ENCODE measurements at places on chromosomes 7 and 10.

- no peak for DNase-seq
Measured at GRCh38 chr7:42010751-42011150, 226.3 kb downstream of the GLI3 start.

GRCh38 chr7:130022623-130023175 is 28.5 kb downstream of the ZC3HC1 start:
- DNase-seq, result no peak

GRCh38 chr10:126223512-126224067 is 164.7 kb downstream of the ADAM12 start:
- DNase-seq, result no peak

DNA sequence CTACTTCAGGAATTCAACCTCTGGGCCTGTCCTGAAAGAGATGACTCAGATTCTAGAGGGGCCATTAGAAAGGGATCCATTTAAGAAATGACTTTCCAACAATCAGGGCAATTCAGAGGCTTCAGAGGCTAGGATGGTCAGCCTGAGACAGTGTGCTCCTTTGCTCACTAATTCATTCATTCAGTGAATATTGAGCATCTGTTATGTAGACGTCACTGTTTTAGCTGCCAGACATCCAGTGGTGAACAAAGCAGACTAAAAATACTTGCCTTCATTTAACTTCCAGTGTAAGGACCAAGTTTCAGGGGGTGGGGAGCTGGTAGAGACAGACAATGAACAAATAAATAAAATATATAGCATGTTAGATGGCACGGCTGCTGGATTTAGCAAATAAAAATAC is 1.6 kb downstream of the KIAA1217 start:
- DNase-seq, result no peak

GRCh38 chr7:46150202-46150601 is 229.1 kb upstream of the IGFBP3 start:
- no peak for DNase-seq

- DNase-seq, result no peak
Measured at GRCh38 chr7:20050241-20050966, 166.8 kb downstream of the MACC1 start.

DNA sequence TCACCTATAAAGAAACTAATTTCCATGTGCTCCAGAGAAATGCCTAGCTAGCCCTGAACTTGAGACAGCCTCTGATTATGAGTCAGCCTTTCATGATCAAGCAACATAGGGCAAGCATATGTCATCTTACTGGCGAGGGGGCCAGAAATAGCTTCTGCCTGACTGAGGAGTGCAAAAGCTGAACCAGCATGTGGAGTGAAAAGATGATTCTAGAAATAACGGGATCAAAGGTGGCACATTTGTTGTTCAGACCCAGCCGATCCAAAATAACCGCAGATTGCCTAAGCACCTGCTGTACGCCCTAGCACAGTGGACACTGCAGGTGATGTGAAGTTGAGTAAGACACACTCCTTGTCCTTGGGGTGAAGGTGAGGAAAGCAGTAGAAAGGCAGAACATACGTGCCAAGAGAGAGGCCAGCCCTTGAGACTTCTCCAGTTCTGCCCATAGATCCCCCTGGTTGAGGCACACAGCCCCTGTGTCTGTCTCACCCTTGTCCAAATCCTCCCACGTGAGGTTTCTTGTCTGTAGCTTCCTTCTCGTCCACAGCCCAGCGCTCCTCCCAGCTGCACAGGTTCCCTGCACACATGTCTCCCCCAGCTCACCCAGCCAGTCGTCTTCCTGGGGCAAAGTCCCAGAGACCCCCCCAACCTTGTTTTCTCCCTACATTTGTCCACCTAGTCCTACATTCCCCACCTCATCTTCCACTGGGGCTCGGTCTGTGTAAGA is 2.8 kb upstream of the BCL7B start:
- no peak for DNase-seq

- no peak for DNase-seq
Measured at GRCh38 chr7:112052993-112053736, 153.0 kb downstream of the DOCK4 start.

DNA sequence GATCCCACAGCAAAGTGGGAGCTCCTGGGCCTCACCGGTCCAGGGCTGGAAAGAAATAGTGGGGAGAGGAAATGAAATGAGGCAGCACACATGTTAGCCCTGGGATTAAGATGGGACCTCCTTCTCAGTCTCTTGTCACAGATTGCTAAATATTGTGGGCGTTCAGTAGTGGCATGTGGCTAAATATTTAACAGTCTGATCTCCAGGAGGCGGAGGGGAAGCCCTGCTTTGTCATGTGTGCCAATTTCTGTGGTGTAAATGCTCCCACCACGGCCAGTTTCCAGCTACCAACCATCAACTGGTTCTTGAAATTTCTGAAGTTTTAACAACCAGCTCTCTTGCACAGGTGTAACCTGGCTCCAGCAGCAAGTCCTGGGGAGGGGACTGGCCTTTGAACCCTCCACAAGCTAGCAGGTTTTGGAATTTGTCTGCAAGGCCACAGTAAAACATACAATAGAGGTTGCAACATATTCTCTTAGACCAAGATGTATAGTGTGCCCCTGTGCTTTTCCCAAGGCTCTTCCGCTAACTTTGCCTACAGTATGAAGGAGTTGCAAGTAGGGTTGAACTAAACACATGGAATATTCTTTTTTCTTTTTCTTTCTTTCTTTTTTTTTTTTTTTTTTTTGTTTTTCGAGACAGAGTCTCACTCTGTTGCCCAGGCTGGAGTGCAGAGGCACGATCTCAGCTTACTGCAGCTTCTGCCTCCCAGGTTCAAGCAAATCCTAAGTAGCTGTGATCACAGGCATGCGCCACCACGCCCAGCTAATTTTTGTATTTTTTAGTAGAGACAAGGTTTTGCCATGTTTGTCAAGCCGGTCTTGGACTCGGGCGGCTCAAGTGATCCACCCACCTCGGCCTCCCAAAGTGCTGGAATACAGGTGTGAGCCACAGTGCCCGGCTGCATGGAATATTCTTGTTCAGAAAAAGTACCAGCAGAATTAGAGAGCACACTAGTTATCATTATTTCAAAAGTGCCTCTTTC is 103.1 kb upstream of the PCBD1 start:
- DNase-seq, result no peak

DNA sequence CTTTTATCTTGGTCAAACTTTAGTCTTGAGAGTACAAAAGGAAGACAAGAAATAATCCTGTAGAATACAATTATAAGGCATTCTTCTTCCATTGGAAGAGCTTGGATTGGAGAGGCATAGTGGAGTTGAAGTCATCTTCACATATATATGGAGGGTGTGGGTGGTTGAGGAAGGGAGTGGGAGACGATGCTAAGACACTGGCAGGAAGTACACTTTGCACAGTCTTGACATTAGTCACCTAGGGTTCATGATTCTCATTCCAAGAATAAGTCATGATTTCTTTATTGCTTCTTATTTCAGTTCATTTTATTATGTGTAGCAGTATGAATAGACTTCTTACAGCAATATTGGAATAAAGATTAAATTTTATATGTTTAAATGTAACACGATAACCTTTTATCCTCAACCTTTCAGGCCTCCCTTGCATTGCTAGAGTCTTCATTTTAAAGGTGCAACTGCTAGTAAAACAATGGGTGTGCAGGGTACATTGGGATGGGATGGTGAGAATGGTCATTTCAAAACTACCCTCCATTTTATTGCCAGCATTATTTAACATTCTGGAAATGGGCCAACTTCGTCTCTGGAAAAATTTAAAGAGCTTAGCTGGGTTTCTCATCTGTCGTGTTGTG is 12.3 kb upstream of the SLC26A3 start:
- DNase-seq, result no peak

DNA sequence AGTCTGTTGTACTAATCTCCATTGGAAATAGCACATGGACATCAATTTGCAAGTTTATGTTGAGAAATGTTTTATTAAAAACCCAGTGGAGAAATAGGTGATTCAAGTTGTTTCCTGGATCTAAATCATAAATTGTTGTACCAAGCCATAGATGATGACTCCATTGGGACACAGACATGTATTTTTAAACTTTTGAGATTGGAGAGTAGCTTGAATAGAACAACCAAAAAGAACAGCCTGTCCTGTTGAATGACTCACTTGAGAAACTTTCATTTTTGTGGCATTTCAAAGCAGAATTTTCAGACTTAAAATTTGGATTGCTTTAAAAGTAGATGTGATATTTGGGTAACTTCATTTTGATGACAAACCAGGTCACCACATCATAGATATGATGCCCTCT is 197.5 kb downstream of the GPAM start:
- DNase-seq, result no peak

- DNase-seq, result no peak
Measured at GRCh38 chr10:17951868-17952371, at the start of gene SLC39A12. Gene SLC39A12 (plus strand): TSS chr10:17951918. CDS start chr10:17953277, 1,359 bp downstream.

- no peak for DNase-seq
Measured at GRCh38 chr7:92797693-92798092, 38.7 kb downstream of the CDK6 start.

DNA sequence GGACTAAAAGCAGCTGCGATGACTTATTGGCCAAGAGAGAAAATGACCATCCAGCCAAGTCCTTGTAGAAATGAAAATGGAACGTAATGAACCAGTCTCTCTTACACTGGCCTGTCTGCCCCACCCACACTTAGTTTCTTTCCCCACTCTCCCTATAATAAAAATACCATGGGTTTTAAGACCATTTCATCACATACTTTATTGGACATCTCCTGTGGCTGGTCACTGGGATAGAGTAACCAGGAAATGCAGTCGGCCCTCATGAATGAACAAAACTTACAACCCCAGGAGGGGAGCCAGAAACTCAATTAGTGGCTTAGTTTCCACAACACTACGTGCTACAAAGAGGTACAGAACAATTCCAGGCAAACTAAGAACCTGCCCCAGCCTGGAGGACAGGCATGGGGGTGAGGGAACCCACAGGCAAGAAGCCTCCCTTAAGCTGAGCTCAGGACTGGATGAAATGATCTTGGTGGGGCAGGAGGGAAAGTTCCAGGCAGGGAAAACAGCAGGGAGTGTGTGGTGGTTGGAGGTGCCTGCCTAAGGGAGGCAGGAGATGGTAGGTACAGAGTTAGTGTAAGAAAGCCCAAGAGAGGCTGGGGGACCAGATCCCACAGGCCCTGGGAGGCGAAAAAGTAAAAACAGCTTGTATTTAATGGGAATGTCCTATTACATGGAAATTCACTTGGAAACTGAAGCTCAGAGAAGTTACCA is 29.6 kb downstream of the MKI67 start:
- no peak for DNase-seq

- DNase-seq, result no peak
Measured at GRCh38 chr10:45354261-45354660, 19.8 kb upstream of the ALOX5 start.
